Fibroblast of skin of left quadriceps (primary cell): ENCODE measurements at places on chromosomes 16 and 17.

DNA sequence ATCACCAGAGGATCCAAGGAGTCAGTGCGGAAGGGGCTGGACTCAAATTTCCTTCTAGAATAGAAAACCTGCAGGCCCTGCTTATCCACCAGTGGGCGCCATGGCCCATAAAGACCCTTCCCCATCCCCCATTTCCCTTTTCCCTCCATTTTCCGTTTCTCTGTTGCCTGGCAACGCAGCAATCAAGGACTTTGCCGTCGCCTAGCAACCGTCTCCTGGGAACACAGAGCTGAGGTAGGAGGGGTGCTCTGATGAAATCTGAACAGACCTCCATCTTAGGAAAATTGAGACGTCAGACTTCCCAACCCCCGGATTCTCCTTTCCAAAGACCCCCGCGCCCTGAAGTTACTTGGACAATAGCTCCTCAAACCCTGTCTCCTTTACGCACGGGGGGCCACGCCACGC, 5.7 kb downstream of the DLG4 start:
- DNase-seq, result no peak

DNA sequence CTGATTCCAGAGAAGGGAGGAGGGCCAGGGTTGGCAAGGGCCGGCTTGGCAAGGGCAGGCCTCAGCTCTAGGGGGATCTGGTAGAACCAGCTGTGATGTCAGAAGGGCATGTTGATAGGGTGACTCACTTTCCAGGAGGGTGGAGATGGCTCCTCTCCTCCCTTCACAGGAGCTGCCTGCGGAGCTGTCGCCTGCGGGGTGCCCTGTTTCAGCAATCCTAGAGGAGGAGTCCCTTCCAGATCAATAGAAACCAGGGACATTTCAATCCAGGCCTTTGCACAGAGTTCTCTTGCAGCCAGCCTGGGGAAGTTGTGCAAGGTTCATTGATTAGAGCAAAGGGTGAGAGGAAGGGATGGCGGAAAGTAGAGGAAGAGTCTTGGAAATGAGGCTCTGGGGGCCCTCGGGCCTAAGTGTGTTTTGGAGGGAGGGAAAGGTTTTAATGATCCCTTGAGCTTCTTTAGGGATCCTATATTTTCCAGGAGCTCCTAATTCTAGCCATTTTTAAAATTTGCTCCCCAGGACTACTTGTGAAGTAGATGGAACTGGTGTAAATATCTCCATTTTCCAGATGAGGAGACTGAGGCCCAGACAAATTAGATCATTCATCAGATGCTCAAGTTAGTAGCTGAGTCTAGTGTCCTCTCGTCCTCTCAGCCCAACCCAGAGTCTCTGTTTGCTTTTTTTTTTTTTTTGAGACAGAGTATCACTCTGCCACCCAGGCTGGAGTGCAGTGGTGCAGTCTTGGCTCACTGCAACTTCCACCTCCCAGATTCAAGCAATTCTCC, 24.8 kb upstream of the CSNK2A2 start:
- no peak for DNase-seq

- no peak for DNase-seq
These were observed 11.6 kb downstream of the CBFA2T3 start for GRCh38 chr16:88965411-88965810.

- DNase-seq, result no peak
These were observed 124.3 kb upstream of the NACA2 start for GRCh38 chr17:61715348-61715747.

- DNase-seq, result no peak
These were observed 9.7 kb downstream of the RMI2 start for GRCh38 chr16:11354733-11355574.

- no peak for DNase-seq
These were observed 220 bp upstream of the ARHGAP44 start for GRCh38 chr17:12789075-12789480.

DNA sequence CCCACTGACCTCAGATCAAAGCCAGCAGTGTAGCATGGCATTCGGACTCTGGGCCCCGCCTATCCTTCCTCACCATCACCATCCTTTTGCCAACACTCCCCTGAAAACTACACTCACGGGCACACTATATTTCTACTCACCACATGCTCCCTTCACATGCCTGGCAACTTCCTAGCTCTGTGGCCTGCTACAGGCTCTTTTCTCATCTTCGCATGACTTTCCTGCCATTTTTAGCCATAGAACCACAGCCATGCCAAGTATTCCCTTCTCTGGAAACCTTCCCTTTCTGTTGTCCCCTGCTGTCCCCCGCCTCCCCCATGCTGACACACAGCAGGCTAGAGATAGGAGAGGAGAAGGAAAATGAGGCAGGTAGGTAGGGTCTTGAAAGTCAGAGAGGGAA, 45.5 kb upstream of the MMP2 start:
- DNase-seq, result no peak

GRCh38 chr16:23318639-23319038, 16.5 kb downstream of the SCNN1B start:
- DNase-seq, result no peak

DNA sequence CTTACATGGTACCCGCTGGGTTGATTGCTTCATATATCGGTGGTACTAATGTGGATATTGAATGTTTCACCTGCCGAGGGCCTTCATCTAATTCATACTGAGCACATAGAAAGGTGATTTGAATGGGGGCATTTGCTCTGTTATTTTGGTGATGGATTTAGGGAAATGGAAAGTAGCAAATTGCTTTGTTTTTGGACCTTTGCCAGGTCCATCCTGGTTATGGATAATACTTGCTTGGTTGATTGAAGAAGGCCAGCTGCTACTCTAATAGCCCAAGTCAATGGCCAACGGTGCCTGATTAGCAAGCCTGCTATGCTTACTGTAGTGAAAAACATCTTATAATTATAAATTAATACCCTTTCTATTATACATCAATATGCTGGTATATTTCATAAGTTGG, 253.6 kb downstream of the CDH13 start:
- DNase-seq, result no peak

DNA sequence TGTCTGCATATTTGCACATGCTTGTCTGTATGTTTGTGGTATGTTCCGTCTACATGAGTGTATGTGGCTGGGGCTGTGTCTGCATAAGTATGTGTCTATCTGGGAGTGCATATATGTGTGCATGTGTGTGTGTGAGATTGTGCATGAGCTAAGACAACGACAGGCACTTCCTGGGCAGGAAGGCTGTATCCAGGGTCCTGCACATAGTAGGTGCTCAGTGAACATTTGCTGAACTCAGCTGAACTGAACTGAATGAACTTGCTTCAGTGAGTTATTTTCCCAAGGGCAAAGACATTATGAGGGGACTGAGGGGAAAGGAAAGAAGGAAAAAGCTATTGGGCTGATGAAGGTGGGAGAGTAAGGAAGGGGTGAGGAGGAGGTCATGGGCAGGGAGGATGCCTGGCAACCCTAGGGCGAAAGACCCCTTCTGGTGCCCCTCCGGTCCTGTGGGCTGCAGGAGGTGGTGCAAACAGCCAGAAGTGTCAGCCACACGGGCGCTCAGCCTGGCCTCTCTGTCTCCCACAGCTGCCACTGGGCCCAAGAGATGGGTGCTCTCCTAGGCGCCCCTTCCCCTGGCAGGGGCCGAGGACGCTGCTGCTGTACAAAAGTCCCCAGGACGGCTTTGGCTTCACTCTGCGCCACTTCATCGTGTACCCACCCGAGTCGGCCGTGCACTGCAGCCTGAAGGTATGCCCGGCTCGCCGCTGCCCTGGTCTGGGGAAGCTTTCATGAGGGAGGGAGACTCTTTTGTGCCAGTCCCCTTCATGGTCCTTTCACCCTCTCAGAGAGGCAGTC, 29.5 kb downstream of the ARHGAP23 start:
- DNase-seq, result no peak

DNA sequence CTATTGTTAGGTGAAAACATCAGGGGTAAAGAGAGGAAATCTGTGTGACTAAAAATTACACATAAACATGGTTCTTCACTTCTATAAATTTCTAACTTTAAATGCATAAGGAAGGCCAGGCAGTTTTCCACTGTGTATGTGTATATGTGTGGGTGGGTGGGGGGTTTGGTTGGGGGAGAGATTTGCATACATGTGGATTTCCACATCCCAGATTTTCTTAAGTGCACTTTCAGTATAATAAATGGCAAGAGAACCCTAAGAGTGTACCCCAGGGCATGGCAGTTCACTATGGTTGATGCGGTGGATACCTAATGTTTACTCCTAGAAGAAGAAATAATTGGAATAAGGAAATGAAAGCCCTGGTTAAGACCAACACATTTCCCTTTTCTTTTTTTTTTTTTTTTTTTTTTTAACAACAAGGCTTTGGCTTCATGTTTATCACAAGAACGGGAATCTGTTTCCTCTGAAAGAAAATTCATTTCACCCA, 451.8 kb upstream of the CCL2 start:
- no peak for DNase-seq

- no peak for DNase-seq
These were observed 25.0 kb downstream of the RAB11FIP4 start for GRCh38 chr17:31416503-31416923.

- no peak for DNase-seq
These were observed 52.9 kb upstream of the KCNJ16 start for GRCh38 chr17:70022175-70022574.

DNA sequence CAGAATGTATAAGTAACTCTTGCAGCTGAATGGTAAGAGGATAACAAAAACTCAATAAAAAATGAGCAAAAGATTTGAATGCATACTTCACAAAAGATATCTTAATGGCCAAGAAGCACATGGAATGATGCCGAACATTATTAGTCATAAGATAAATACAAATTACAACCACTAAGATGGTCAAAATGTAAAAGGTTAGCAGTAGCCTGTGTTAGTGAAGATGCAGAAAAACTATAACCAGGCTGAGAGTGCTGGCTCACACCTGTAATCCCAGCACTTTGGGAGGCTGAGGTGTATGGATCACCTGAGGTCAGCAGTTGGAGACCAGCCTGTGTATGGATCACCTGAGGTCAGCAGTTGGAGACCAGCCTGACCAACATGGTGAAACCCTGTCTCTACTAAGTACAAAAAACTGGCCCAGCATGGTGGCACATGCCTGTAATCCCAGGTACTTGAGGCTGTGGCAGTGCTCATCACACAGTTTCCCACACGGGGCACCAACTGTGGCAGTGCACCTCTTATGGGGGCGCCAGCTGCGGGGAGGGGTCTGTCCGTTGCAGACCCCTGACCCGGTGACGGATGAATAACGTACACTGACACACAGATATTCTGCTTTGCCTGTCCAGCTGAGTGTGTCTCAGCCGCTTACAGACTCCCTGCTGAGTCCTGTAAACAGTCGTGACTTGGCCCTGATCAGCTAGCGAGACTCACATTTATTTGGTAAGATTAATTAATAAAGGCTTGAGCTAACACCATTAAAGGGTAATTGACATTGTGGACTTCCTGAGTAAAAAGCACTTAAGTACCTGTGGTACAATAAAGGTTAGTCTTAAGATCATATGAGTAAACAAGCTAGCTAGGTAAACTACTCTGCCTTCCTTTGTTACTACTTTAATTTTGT, 45.7 kb upstream of the FAM20A start:
- no peak for DNase-seq

DNA sequence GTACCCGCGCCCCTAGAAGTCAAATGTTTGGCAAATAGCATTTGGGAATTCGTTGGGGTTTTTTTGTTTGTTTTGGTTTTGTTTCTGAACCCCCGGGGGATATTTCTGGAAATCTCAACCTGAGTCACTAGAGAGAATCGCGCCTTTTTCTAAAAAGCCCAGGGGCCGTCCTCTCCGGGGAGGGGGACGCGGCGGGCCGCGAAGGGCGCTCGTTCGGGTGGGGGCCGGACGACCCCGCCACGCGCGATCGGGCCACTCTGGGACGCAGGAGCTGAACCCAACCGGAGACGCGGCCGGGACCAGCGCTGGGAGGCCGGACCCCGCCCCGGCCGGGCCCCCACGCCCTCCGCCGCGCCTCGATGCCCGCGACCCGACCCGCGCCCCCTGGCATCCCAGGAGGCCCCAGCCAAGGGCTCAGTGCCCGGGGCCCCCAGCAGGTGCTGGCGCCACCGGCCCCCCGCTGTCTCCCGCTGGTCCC, 302 bp downstream of the LITAF start:
- DNase-seq, result no peak

GRCh38 chr17:76497979-76498875, 3.0 kb downstream of the RHBDF2 start:
- peak; percentile 49 for DNase-seq

DNA sequence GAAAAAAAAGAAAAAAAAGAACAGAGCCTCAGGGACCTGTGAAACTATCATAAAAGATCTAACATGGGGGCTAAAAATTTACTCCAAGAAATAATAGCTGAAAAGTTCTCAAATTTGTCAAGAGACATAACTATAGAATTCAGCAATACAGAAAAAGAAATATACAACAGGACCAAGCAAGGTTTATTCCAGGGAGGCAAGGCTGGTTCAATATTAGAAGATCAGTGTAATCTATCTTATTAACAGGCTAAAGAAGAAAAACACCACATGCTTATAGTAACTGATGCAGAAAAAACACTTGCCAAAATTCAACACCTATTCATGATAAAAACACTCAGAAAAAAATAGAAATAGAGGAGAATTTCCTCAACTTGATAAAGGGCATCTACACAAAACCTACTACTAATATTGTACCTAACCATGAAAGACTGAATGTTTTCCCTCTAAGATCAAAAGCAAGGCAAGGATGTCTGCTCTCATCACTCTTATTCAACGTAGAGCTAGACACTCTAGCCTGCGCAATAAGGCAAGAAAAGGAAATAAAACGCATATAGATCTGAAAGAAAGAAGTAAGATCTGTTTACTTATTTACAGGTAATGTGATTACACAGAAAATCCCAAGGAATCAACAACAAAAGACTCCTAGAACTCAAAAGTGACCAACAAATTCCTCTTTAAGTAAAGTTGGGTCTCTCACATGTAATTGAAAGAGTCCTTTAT, 1.2 kb upstream of the ACSM3 start:
- no peak for DNase-seq

DNA sequence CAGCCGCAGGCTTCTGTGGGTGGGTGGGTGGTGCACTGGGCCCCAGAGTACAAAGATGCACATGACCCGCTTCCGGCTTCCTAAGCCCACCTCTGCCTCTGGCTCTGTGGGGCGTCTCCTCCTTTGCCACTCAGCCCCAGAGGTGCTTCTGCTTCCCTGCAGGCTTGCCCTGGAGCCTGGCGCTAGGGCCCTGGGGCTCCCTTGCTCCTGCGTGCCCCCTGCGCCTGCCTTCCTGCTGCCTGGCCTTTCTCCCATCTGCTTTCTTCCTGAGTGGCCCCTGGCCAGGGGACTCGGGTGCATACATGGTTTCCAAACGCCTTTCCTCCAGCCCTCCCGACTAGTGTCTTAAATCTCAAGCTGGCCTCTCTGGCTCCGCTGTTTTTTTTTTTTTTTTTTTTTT, 3.4 kb downstream of the WWOX start:
- no peak for DNase-seq
